DMS153 (cell line): ENCODE measurements at places on chromosomes 5 and 9.

DNA sequence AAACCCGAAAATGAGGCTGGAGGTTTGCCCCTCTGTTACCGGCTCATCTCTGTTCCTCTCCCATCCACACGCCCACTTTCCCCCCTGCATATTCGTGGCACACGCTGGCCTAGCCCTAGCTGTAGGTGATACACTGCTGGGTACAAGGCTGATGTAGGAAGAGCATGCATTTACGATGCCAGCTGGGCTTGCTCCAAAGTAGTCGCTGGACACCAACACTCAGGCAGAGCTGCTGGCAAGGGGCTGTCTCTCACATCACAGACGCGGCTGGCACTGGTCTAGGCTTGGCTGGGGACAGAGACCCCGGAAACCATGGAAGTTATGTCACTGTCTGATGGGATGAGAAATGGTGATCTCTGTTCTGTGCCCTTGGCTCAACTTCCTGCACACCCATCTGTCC, 9.8 kb upstream of the PHYKPL start:
- DNase-seq: no peak

GRCh38 chr5:172667786-172668593, 26.9 kb downstream of the NEURL1B start:
- no peak for DNase-seq

GRCh38 chr5:59674763-59675162, 218.8 kb downstream of the PDE4D start:
- DNase-seq: no peak

GRCh38 chr9:70411121-70411929, 3.1 kb downstream of the KLF9 start:
- DNase-seq: no peak

DNA sequence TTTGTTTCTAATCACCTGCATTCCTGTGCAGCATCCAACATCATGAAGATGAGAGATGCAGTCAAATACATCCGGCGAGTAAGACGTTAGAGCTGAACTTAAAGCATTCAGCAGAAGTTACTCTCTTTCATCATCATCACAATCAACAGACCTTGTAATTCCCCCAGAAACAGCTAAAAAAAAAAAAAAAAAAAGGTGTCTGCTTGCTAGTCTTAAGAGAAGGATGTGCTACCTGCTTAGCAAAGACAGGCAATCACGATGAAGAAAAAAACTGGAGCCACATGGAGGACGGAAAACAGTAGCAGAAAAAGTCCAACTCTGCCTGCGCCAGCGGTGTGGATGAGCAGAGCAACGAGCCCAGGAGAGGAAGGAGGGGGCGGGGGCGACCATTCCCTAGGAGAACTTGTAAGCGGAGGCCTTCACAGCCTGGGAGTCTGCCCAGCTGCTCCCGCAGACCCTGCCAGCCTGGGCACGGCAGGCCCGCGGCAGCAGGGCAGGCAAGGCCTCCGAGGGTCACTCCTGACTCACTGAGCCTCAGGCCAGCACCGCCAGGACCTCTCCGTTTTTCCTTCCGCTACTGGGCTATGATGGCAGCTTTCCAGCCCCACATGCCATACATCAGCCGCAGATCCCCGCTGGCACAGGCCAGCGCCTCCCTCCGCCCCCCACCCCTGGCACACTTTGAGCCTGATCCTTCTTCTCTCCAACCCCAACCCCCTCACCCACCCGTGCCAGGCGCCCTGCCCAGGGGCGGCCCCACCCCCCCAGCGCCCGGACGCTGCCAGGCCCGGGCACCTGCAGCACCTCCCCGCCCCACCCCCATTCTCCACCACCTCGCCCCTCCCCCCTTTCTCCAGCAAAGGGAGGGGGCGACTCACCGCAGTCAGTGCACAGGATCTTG, 1.4 kb downstream of the NRG2 start:
- DNase-seq: no peak

DNA sequence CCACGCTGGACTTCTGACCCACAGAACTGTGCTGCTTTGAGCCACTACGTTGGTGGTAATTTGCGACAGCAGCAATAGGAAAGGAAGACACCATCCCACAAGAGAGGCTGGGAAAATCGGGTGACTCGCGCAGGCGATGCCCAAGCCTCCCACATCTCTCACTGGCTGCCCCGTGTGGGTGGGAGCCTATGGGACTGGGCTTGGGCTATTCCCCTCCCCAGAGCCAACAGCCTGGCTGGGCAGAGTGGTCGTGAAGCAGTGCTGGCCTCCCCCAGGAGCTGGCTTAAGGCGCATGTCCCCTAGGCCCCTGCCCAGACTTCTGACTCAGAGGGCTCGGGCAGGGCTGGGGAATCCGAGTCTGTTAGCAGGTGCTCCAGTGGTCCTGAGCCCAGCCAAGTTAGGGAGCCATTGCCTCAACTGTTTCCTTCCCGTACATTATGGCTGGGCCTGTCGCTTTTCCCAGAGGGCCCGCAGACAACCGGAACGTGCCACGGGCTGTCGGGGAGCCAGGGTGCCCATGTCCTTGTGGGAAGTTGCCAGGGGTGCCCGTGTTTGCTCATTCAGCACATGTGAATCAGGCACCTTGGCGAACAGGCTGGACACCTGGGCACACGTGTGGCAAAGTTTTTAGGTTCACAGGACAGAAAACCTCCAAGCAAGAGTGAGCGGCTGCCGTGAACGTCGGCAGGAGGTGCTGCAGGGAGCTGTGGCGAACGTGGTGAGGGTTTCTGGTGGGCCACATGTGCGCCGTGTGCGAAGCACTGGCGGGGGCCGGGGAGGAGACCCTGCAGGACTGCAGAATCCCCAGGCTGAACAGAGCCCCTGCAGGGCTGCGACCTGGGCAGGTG, 7.0 kb upstream of the RASGEF1C start:
- no peak for DNase-seq

GRCh38 chr9:122367774-122368460, 2.9 kb upstream of the PTGS1 start:
- DNase-seq: no peak

DNA sequence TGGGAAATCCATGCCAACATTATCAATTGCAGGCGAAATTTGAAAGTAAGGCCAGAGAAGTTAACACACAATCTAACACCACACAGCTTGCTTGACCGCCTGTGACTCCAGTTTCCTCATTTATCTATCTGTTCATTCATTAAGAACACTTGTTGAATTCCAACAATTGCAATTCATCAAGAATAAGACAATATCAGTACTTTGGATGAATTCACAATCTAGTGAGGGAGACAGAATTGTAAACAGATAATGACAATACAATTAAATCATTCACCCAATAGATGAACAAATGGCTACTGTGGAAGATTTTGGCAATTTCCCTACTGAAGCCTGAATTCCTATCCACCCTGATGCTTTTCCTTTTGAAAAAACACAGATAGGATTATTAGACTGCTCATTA, 181.6 kb downstream of the TRIM36 start:
- DNase-seq: no peak

DNA sequence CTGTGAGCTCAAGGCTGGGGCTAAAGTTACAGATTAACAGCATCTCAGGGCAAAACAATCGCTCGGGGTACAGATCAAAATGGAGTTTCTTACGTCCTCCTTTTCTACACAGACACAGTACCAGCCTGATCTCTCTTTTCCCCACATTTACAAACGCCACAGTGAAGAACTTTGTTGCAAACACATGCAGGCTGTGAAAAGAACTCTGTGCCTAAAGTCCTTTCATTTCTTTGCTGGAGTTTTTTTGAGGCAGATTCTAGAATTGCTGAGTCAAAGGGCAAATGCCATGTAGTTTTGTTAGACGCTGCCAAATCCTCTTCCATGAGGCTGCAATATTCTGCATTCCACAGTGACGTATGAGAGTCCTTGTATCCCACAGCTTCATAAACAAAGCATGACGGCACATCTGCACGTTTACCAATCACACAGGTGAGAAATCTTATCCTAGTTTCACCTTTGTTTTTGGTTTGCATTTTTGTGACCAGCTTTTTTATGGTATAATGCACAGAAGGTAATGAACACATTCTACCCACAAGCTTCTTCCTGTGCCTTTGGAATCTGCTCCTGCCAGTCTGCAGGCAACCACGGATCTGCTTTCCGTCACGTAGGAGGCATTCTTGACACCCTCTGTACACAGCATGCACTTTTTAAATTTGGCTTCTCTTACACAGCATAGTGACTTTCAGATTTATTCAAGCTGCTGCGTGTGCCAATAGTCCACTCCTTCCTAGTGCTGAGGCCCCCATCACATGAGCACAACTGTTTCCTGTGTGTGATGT, 44.6 kb upstream of the LPCAT1 start:
- DNase-seq: no peak

DNA sequence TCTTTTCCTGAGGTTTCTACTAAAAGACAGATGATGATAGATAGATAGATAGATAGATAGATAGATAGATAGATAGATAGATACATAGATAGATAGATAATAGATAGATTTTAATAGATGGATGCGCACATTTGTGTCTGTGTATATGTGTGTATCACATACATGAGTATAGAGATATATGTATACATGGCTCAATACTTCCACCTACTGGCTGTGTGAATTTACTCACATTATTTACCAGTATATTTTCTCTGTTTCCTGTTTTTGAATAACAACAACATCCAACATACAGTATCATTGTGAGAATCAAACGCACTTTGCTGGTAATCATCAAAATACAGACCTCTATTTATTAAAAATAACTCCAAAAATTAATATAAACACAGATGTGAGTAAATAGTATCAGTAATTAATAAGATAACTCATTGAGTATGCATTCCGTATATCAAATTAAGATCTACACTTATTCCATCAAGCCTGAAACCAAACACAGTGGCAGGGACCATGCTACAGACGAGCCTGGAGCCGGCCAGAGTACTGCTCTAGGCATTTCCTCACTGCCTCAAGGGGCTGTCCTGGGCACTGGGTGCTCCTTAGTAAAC, 338.0 kb downstream of the SEMA5A start:
- peak; percentile 50 for DNase-seq

DNA sequence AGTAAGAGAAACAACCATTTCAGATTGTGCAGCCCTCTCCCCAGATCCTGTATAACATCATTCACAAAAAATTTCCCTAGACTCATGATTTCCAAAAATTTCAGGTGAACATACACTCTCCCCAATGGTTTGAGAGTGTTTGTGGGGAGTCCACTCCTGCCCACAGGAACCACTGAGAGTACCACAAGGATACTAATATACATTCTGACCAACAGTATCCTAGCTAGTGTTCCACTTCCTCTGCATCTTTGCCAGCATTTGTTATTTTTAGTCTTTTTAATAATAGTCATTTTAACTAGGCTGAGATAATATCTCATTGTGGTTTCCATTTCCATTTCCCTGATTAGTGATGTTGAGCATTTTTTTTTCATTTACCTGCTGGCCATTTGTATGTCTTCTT, 155.4 kb downstream of the DTWD2 start:
- no peak for DNase-seq

DNA sequence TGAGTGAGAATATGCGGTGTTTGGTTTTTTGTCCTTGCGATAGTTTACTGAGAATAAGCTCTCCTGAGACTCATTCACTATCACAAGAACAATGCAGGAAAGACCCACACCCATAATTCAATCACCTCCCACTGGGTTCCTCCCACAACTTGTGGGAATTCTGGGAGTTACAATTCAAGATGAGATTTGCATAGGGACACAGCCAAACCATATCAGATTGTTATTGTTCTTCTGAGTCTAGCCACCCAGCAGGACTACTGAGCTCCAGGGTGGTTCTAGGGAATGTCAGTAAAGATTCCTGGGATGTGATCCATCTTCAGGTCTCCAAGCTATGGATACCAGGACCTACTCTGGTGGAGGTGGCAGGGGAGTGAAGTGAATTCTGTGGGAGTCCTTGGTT, 2075.1 kb upstream of the CDH9 start:
- DNase-seq: no peak

DNA sequence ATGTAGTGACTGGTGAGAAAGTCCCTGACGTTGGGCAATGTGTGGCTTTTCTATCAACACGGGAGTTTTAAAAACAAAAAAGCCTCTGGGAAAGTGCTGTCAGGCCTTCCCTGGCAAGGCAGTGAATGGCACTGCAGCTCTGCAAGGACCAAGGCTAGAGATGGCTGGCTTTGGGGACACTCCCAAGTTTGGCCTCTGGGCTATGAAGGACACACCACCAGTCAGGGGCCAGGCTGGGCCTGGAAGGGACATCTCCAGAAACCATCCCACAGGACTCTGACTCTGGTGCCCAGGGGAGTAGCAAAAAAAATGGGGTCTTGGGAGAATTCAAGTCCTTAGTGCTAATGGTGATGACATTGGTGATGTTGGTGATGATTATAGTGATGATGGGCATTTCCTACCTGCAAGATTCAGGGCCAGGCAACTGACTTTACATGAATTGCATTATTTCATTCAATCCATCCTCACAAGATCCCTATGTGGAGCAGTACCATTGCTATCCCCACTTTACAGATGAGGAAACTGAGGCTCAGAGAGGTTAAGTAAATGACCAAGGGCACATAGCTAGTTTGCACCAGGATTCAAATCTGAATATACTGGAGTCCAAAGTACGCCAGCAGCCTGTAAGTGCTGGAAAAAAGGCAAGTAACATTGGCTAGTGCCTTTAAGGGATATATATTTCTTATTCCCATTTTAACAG, 2.6 kb upstream of the PPARGC1B start:
- no peak for DNase-seq

DNA sequence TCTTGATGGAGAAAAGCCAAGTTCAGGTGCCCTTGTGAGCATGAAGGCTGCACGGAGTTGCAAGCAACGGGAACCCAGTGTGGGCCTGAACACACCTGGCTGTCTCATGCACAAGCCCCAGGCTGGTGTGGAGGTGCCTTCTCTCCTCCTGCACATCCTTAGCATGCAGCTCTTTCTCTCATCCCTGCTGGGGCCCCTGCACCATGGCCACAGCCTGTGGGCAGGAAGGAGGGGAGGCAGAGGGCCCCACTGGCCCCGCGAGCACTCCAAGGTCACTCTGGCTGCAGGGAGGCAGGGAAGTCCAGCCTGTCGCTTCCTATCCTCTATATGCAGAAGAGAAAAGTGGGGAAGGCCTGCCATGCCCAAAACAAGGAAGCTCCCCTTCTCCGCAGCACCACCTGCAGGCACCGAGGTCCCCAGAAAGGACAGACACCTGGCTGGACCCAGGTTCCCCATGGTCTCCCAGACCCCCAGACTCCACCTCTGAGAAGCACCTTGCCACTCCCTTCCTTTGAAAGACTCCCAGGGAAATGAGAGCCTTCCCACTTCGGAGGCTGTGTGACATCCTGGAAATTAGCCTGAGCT, 18.6 kb downstream of the STKLD1 start:
- no peak for DNase-seq

DNA sequence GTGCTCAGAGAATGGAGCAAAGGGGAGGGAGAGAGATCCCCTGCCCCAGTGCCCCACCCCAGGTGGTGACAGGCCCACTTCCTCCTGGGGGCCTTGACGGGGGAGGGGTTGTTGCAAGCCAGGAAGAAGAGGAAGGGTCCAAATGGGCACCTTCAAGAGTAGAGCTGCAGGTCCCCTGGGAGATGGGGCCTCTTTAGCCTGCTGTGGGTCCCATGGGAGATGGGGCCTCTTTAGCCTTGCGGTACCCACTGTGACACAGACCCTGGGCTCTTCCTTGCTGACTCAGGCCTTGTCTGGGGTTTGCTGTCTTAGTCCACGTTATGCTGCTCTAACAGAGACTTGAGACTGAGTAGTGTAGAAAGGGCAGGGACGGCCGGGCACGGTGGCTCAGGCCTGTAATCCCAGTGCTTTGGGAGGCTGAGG, 9.6 kb upstream of the TOR4A start:
- no peak for DNase-seq
